Cardiac muscle cell (in vitro differentiated cells and primary cell): ENCODE measurements at places on chromosomes 12 and 14. TPM values are rescaled to one million over a fixed set of nuclear protein-coding genes. Genes with fewer than 3 reads are reported as not detected.

DNA sequence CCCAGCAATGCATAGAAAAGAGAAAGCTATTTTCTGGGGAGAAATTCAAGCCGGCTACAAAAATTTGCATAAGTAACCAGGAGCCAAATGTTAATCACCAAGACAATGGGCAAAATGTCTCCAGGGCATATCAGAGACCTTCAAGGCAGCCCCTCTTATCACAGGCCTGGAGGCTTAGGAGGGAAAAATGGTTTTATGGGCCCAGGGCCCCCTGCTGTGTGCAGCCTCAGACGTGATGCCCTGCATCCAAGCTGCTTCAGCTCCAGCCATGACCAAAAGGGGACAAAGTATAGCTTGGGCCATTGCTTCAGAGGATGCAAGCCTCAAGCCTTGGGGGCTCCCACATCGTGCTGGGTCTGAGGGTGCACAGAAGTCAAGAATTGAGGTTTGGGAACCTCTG lies 15.8 kb downstream of the TMEM233 start:
- no peak for DNase-seq
- no peak overlapping the region for H3K4me3 ChIP-seq
- H3K27ac ChIP-seq = no peak overlapping the region

- H3K27ac ChIP-seq = no peak overlapping the region
- DNase-seq = no peak
- no peak overlapping the region for H3K4me3 ChIP-seq
- no peaks in the 10 kb centered on the region for H3K36me3 ChIP-seq
Observed at GRCh38 chr14:99175331-99176155, 96.5 kb downstream of the BCL11B start.

DNA sequence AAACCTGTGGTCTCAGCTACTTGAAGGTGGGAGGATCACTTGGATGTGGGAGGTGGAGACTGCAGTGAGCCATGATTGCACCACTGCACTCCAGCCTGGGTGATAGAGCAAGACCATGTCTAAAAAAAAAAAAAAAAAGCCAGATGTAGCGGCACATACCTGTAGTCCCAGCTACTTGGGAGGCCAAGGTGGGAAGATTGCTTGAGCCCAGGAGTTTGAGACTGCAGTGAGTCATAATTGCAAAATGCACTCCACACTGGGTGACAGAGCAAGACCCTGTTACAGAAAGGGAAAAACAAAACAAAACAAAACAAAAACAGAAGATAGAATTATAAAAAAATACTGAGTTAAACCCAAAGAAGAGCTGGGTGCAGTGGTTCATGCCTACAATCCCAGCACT lies 29.1 kb upstream of the APOF start:
- H3K27ac ChIP-seq = no peak overlapping the region
- H3K4me3 ChIP-seq = no peak overlapping the region
- no peaks in the 10 kb centered on the region for H3K27me3 ChIP-seq
- no peaks in the 10 kb centered on the region for H3K36me3 ChIP-seq

GRCh38 chr14:93648440-93649168 lies 139.7 kb downstream of the PRIMA1 start:
- no peak overlapping the region for H3K27ac ChIP-seq
- no peaks in the 10 kb centered on the region for H3K36me3 ChIP-seq
- H3K4me1 ChIP-seq = no peaks in the 10 kb centered on the region
- no peak for DNase-seq
- no peak overlapping the region for H3K4me3 ChIP-seq

DNA sequence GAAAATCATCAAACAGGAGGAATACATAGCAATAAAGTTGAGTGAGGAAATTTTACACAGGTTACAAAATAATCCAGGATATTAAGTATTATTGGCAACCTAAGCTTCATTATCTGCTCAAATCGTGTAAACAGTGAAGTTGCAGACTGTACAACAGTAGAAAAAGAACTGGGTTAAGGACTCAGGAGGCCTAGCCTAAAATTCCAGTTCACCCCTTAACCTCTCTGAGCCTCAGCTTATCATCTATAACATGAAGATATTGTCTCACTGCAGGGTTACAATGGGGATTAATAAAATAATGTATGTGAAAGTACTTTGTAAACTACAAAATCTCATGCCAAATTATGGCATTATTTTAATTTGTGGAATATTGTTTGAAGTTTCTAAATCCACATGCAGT lies 26.0 kb downstream of the DDHD1 start:
- no peaks in the 10 kb centered on the region for H3K4me1 ChIP-seq
- DNase-seq = no peak
- no peak overlapping the region for H3K4me3 ChIP-seq

GRCh38 chr14:42070031-42070430 lies 463.4 kb downstream of the LRFN5 start:
- H3K4me1 ChIP-seq = no peaks in the 10 kb centered on the region
- H3K27ac ChIP-seq = no peak overlapping the region
- H3K4me3 ChIP-seq = no peak overlapping the region
- no peaks in the 10 kb centered on the region for H3K27me3 ChIP-seq

DNA sequence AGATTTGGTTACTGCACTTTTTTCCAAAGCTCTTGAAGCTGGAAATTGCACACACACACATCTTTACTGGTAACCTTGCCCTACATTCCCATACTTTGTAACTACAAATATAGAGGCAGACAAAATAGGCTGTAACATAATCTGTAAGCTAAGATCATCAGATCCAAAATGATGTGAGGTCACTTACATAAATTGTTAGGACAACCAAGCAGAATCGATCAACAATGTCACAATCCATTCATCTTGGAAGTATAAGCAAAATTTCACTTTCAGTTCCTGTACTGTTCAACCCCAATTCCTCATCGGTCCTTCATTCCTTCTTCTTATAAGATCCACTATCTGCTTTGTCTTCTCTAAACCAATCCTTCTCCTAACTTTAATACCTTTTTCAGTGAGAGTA lies 72.6 kb downstream of the EPS8 start:
- DNase-seq = no peak
- H3K4me3 ChIP-seq = no peak overlapping the region
- H3K36me3 ChIP-seq = no peaks in the 10 kb centered on the region
- no peaks in the 10 kb centered on the region for H3K27me3 ChIP-seq
- H3K4me1 ChIP-seq = no peaks in the 10 kb centered on the region
- H3K27ac ChIP-seq = no peak overlapping the region

GRCh38 chr14:76664790-76665189 lies 96.5 kb upstream of the VASH1 start:
- no peak overlapping the region for H3K4me3 ChIP-seq
- no peaks in the 10 kb centered on the region for H3K27me3 ChIP-seq
- H3K27ac ChIP-seq = no peak overlapping the region
- no peak for DNase-seq
- H3K36me3 ChIP-seq = no peaks in the 10 kb centered on the region

- DNase-seq = no peak
- H3K27me3 ChIP-seq = no peaks in the 10 kb centered on the region
- H3K36me3 ChIP-seq = no peaks in the 10 kb centered on the region
- no peaks in the 10 kb centered on the region for H3K4me1 ChIP-seq
- no peak overlapping the region for H3K27ac ChIP-seq
Observed at GRCh38 chr14:52370406-52370935, 56.4 kb downstream of the PTGER2 start.

Gene FAM181A
- not detected in 2 replicates for total RNA-seq

Gene OLR1
- 0.11 TPM in 1 of 2 replicates, not detected in the other for total RNA-seq
